Bronchial smooth muscle cell (primary cell): ENCODE measurements at places on chromosomes 5 and 9. TPM values are rescaled to one million over a fixed set of nuclear protein-coding genes. Genes with fewer than 3 reads are reported as not detected.

SLC36A3 gene
- total RNA-seq: not detected in 2 replicates

CDKN2B-AS1 gene
- 5.6 and 7.7 TPM in 2 replicates for total RNA-seq

RASEF gene
- 0.16 TPM in 1 of 2 replicates, not detected in the other for total RNA-seq

WNT8A gene
- total RNA-seq: not detected in 2 replicates

CDH10 gene
- total RNA-seq: 0.32 TPM in 1 of 2 replicates, not detected in the other

LRRC19 gene
- total RNA-seq: not detected in 2 replicates

POLR1E gene
- total RNA-seq: 29.0 and 34.3 TPM in 2 replicates

ARAP3 gene
- total RNA-seq: 2.8 and 3.5 TPM in 2 replicates

GFI1B gene
- not detected in 2 replicates for total RNA-seq

ADAMTS19 gene
- total RNA-seq: under 0.01 TPM in 1 of 2 replicates, not detected in the other

IGFBPL1 gene
- not detected in 2 replicates for total RNA-seq

TMEM171 gene
- total RNA-seq: 0.26 and 0.63 TPM in 2 replicates

DMRT3 gene
- not detected in 2 replicates for total RNA-seq

CNTNAP3B gene
- total RNA-seq: 7.8 and 14.8 TPM in 2 replicates

CAST gene
- total RNA-seq: 74.2 and 131 TPM in 2 replicates

PCDHGA9 gene
- 2.9 and 3.8 TPM in 2 replicates for total RNA-seq

PRRX2 gene
- 21.5 and 44.3 TPM in 2 replicates for total RNA-seq

ABO gene
- total RNA-seq: not detected in 2 replicates

CDKN2A gene
- 28.2 and 41.6 TPM in 2 replicates for total RNA-seq

SLCO6A1 gene
- not detected in 2 replicates for total RNA-seq

INSYN2B gene
- 2.9 and 3.8 TPM in 2 replicates for total RNA-seq

F12 gene
- total RNA-seq: 0.34 and 0.63 TPM in 2 replicates

OGN gene
- total RNA-seq: 43.5 and 59.9 TPM in 2 replicates

INSL6 gene
- not detected in 2 replicates for total RNA-seq

MYO10 gene
- total RNA-seq: 33.6 and 45.9 TPM in 2 replicates

RBM22 gene
- total RNA-seq: 12.0 and 12.5 TPM in 2 replicates

TENT4A gene
- total RNA-seq: 7.1 and 7.8 TPM in 2 replicates

IL4 gene
- not detected in 2 replicates for total RNA-seq

SLC28A3 gene
- total RNA-seq: 0.09 and 0.16 TPM in 2 replicates

SLC27A6 gene
- total RNA-seq: not detected in 2 replicates

NAA35 gene
- 14.6 and 19.5 TPM in 2 replicates for total RNA-seq

NIM1K gene
- 3.9 and 4.2 TPM in 2 replicates for total RNA-seq

PMPCA gene
- 30.7 and 36.9 TPM in 2 replicates for total RNA-seq

SHOC1 gene
- total RNA-seq: under 0.01 TPM in 1 of 2 replicates, not detected in the other

MORN5 gene
- 0.60 TPM in 1 of 2 replicates, not detected in the other for total RNA-seq

AK8 gene
- total RNA-seq: 0.26 and 0.47 TPM in 2 replicates

TRUB2 gene
- total RNA-seq: 12.2 and 19.2 TPM in 2 replicates

SLC6A18 gene
- total RNA-seq: not detected in 2 replicates

TEK gene
- total RNA-seq: 0.43 and 15.6 TPM in 2 replicates

PCDH1 gene
- under 0.01 and 0.26 TPM in 2 replicates for total RNA-seq

MGAT1 gene
- total RNA-seq: 60.1 and 63.5 TPM in 2 replicates

PCDHA9 gene
- total RNA-seq: 0.09 and 0.16 TPM in 2 replicates

DOLPP1 gene
- 5.4 and 6.2 TPM in 2 replicates for total RNA-seq

BSPRY gene
- total RNA-seq: not detected in 2 replicates

FAM200C gene
- total RNA-seq: 3.0 and 3.2 TPM in 2 replicates

KLF4 gene
- total RNA-seq: 24.2 and 24.7 TPM in 2 replicates

CSNK1A1 gene
- total RNA-seq: 408 and 579 TPM in 2 replicates

HEMGN gene
- not detected in 2 replicates for total RNA-seq

HSD17B3 gene
- total RNA-seq: not detected in 2 replicates

PCDHB13 gene
- 0.32 and 0.94 TPM in 2 replicates for total RNA-seq

FOXD4L4 gene
- total RNA-seq: 0.17 and 0.32 TPM in 2 replicates

IER5L gene
- 32.1 and 74.6 TPM in 2 replicates for total RNA-seq
